ENCODE measurements at places on chromosomes 16 and 17.

GRCh38 chr17:2125013-2125535 is 70.2 kb downstream of the HIC1 start:
- DNase-seq = no peak
- no peak overlapping the region for H3K4me3 ChIP-seq
- peaks cover 10% of the 10 kb centered on the region for H3K4me1 ChIP-seq

GRCh38 chr17:29686993-29687590 is 64.4 kb upstream of the CORO6 start:
- no peak for DNase-seq
- no peaks in the 10 kb centered on the region for H3K4me1 ChIP-seq
- H3K27me3 ChIP-seq = no peaks in the 10 kb centered on the region
- H3K36me3 ChIP-seq = no peaks in the 10 kb centered on the region

DNA sequence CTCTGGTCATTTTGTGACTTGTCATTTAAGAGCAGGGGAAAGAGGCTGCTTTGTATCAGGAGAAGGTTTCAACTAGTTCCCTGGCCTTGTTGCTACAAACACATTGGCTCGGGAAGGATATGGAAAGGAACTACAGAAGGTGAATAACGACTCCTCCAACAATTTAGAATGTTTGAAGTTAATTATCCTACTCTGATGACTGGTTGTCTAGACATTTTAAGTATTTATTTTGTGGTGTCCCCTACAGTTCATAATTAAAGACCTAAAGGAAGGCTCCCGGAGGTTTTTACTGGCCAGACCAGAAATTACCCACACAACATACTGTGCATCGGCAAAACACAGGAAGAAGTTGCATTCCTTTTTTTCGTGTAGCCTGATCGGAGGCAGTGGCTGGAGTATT is 515.8 kb upstream of the SALL1 start:
- no peaks in the 10 kb centered on the region for H3K27me3 ChIP-seq
- no peaks in the 10 kb centered on the region for H3K36me3 ChIP-seq
- H3K27ac ChIP-seq = no peak overlapping the region
- H3K4me3 ChIP-seq = no peak overlapping the region
- no peak for DNase-seq

GRCh38 chr17:13181683-13182082 is 163.9 kb upstream of the ELAC2 start:
- no peaks in the 10 kb centered on the region for H3K36me3 ChIP-seq
- no peak for DNase-seq
- H3K4me1 ChIP-seq = no peaks in the 10 kb centered on the region
- H3K27me3 ChIP-seq = no peaks in the 10 kb centered on the region
- no peak overlapping the region for H3K27ac ChIP-seq
- H3K4me3 ChIP-seq = no peak overlapping the region
